ENCODE measurements at places on chromosomes 4 and X.

- DNase-seq, result no peak
Observed at GRCh38 chr4:133592106-133592505, 443.0 kb downstream of the PCDH10 start.

- DNase-seq, result no peak
Observed at GRCh38 chrX:42954880-42955279, 176.9 kb upstream of the PPP1R2C start.

- no peak for DNase-seq
Observed at GRCh38 chr4:169342906-169343564, 72.3 kb upstream of the SH3RF1 start.

- no peak for DNase-seq
Observed at GRCh38 chr4:169649545-169650226, 29.3 kb downstream of the CLCN3 start.

- DNase-seq, result no peak
Observed at GRCh38 chr4:94127707-94128328, 79.8 kb upstream of the SMARCAD1 start.

DNA sequence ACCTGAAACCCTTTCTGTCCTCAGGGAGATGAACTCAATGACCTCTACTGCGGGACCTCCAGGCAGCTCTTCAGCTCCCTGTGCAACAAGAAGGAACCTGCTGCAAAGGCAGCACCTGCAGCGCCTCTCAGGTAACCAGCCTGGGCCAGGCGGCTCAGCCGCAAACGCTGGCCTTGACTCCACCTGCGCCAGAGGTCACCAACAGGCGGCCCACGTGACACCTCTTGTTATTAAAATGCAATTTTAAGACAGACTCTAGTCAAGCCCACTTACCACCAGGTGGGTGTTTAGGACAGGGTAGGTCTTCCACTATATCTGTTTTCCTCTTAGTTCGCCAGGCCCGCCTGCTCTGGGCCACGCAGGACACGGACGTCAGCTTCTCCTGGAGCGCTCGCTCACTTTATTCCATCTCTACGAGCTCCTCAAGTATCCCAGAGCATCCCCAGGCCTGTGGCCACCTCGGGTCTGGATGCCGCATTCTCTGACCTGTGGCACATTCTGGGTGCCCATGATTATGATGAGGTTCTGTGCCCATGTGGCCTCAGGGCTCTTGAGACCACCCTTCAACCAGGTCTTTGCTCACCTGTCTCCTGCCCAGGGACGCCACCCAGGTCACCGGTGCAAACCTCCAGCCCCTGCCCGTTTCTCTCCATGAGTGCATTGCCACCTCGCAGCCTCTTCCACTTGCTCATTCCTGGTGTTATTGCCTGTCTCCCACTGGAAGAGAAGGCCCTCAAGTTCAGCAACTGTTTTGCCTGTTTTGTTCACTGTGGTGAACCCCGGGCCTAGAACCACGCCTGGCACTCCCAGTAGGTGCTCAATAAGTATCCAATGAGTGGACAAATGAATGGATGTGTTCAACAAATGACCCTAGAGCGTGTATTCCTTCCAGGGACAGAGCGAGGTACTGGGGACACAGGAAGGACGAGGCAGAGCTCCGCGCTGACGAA, 32.8 kb upstream of the JAKMIP1 start:
- DNase-seq, result no peak

DNA sequence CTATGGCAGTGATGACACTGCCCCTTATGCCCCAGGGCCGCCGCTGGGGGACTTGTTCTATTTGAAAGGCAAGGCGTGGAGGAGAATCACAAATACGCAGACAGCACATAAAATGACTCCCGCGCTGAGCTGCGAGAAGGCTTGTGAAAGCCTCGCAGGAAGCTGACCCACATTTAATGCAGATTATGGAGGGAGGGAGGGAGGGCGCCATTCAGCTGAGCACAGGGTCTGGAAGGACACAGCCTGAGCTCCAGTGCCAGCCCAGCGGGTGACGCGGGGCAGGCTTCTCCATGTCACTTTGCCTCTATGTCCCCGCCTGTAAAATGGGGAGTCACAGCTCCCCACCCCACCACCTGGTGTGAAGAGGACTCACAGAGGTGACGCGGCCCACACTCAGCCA, 14.3 kb downstream of the ABLIM2 start:
- DNase-seq, result no peak

DNA sequence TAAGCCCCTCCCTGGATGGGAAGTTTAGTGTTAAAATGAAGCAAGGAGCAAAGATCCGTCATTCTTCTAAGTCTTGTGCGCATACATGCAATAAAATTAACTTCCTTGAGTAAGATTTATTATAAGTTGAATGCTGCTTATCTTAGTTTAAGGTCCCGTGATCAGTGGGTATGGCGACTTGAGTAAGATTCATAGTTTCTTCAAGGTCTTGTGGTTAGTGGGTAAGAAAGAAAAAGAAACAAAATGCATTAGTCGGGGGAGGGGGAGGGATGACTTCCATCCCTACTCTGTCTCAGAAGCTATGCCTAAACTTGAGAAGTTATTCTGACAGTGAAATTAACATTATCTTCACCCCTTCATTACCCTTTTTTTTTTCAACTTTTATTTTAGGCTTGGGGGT, 127.3 kb upstream of the MAGEB16 start:
- DNase-seq, result no peak

DNA sequence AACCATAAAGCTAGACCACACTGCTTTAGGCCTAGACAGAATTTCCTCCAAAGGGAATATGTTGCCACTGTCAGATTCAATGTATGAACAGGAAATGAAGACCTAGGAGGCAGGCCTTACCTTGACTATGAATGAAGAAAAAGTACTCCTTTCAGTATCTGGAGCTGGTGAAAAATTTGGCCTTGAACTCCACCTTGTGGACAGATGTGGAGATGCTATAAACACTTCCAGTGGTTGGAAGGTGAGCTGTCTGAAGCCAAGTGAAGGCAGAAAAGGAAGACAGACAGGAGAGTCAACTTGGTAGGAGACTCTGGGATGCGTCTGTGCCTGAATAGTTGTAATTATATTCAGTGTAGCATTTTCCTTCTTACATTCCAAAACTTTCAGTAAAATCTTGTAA, 17.2 kb downstream of the SPIN3 start:
- no peak for DNase-seq

- DNase-seq, result no peak
Observed at GRCh38 chr4:145625677-145626622, 6.8 kb downstream of the MMAA start.

- no peak for DNase-seq
Observed at GRCh38 chrX:75156531-75156945, 455 bp upstream of the ABCB7 start.

DNA sequence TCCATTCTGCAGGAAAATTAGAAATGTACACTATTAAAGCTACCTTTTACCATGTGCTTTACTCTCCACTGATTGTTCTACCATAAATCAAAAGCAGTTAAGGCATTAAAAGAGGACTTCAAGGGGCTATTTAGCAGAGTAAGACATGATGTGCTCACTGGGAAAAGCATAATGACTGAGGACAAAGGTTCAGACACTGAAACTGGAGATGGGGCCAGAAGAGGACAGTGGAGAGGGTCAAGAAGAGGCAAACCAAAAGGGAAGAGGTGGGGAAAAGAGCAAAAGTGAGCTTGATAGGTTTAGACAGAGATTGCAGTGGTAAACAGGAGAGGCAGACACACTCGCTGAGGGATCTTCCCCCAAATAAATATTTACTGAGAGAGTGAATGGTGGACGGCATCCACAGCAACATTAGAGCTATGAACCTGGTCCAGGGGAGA, 23.8 kb downstream of the SH3RF1 start:
- no peak for DNase-seq

GRCh38 chr4:181834071-181834470, 409.1 kb upstream of the TENM3 start:
- no peak for DNase-seq

DNA sequence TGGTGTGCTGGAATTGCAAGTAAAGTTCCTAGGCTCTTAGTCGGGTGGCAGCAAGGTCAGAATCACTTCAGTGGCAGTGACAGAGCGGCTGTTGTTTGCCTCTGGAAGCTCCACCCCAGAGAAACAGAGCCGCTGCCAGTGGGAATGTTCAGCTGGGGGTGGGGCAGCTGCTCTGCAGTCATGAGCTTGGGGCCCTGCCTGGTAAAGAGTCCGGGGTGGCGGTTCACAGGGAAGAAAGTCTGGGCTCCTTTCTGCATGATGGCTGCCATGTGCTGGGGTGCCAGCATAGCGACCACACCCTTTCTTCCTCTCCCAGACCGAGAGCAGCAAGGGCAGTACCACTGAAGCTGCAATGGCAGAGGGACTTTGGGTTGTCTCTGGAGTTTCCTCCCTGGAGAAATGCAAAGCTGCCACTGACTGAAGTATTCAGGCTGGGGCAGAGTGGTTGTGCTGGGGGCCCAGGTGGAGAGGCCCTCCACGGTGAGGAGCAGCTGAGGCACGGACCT, 108.8 kb upstream of the CENPE start:
- DNase-seq, result peak; percentile 4

- DNase-seq, result peak; percentile 45
Observed at GRCh38 chr4:76305971-76306881, at the start of gene STBD1. Gene STBD1, plus strand, starts transcription at chr4:76306733. Its CDS starts 37 bp downstream, at chr4:76306770.

DNA sequence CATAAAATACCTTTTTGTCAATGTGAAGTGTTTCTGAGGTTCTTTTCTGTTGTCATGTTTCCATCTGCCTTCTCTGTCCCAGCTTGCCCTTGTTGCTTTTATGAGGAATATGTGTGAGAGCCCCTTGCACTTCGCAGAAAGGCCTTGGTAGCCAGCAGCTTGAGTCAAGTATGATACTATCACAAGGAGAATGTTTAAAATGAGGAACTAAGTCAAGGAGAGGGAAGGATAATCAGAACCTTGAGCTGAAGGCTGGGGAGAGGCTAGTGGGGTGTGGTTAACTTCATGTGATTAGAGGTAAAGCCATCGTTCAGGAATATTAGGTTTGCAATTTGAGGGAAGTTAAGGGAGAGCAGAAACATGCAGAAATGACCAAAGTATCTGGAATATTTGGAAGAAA, 12.7 kb downstream of the PGK1 start:
- no peak for DNase-seq

GRCh38 chrX:138229718-138230117, 481.8 kb downstream of the FGF13 start:
- no peak for DNase-seq

- DNase-seq, result peak; percentile 37
Observed at GRCh38 chrX:100994352-100995281, 25.1 kb downstream of the ARL13A start.

DNA sequence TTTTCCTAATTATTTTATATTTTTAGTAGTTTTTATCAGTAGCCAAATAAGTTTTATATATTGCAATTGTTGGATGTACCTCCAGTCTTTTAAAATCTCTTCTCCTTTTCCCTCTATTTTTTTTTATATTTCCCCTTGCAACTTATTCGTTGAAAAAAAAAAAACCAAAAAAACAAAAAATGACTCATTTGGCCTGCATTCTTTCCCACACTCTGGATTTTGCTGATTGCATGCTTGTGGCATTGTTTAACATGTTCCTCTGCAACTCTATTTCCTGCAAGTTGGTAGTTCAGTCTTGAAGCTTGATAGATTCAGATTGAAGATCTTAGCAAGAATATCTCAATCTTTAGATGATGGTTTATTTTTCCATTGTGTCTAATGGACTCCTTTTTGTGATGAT, 260.6 kb upstream of the BOD1L1 start:
- peak; percentile 7 for DNase-seq

DNA sequence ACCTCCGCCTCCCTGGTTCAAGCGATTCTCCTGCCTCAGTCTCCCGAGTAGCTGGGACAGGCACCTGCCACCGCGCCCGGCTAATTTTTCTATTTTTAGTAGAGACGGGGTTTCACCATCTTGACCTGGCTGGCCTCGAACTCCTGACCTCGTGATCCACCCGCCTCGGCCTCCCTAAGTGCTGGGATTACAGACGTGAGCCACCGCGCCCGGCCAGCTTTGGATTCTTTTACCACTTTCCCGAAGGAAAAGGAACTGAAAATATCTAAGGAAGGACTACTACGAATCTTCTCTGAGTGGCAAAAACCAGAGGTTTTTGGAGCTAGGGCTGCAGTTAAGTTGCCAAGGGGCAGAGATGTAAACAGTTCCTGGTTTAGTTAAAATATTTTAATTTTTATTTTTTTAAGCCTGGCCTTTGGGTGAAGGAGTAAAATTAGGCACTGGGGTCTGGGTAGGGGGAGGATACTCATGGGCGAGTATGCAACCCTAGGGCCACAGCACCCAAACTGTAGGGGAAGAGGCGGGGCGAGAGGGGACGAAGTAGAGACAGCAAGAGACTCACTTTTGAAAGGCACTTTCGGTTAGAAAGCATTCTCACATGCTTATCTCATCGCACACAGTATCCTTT, 525 bp upstream of the CISD2 start:
- no peak for DNase-seq

GRCh38 chr4:180695851-180696250, 1547.4 kb upstream of the TENM3 start:
- DNase-seq, result no peak

DNA sequence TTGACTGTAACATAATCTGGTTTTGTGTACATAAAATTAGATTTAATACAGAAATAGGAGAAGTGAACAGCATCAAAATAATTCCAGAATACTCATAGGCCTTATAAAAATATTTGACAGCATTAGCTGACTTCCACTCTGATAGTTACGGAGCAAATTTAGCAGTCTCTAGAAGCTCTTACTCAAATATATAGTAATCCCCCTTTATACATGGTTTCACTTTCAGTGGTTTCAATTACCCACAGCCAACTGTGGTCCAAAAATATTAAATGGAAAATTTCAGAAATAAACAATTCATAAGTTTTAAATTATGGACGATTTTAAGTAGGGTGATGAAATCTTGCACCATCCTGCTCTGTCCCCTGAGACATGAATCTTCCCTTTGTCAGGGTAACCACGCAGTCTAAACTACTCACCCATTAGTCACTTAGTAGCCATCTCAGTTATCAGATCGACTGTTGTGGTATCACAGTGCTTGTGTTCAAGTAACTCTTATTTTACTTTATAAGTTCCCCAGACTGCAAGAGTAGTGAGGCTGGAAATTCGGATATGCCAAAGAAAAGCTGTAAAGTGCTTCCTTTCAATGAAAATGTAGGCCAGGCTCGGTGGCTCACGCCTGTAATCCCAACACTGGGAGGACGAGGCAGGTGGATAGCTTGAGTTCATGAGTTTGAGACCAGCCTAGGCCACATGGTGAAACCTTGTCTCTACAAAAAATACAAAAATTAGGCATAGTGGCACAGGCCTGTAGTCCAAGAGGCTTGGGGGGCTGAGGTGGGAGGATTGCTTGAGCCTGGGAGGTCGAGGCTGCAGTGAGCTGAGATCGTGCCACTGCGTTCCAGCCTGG, 17.2 kb upstream of the RTL9 start:
- DNase-seq, result no peak

- peak; percentile 15 for DNase-seq
Observed at GRCh38 chrX:120310861-120311726, at the start of gene TMEM255A. Gene TMEM255A, minus strand, starts transcription at chrX:120311461. Its CDS starts 152 bp downstream, at chrX:120311309.

Data from H54 (cell line).